ENCODE measurements at places on chromosomes 5 and 9.
A peak's percentile ranks its signal among the peaks of the same experiment; 100 is the strongest.

DNA sequence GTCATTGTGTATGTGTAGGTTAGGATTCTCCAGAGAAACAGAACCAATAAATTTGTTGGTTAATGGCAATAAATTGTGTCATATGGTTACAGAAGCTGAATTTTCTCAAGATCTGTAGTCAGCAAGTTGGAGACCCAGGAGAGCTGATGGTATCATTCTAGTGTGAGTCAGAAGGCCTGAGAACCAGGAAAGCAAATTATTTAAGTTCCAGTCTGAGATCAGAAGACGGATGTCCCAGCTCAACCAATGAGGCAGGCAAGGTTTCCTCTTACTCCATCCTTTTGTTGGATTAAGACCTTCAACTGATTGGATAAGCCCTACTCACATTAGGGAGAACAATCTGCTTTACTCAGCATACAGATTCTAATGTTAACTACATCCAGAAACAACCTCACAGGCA is 656.3 kb downstream of the ANXA1 start:
- no peak for DNase-seq

- DNase-seq = no peak
Measured at GRCh38 chr9:120490888-120491595, 88.9 kb downstream of the CDK5RAP2 start.

DNA sequence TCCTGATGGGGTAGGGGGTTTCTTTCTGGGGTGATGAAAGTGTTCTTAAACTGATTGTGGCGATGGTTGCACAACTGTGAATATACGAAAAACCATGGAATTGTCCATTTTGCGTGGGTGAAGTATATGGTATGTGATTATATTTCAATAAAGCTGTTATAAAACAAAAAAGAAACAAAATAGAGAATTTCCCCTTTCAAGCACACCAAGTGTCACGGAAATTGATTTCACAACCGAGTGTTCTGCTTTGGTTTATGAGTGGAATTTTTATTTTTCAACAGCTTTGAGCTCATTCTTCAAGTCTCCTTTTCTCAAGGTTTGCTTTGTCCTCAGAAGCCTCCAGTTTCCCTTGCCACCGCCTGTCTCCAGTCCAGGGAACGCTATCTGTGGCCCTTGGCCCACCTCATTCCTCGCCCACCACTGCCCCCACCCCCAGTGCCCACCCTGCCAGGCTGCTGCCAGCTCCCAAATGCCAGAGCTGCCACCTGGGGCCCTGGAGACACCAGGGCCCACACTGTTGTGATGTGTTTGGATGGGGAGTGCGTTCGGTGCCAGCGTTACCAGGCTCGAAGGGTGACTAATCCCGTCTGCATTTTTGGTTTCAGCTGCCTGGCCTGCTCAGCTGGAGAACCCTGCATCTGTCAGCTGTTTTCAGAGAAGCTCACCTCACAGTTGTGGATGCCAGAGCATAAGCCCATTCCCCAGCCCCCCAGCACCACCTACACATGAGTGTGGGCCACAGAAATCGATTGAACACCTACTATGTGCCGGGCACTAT is 30.4 kb downstream of the DUSP1 start:
- DNase-seq = peak; percentile 91

DNA sequence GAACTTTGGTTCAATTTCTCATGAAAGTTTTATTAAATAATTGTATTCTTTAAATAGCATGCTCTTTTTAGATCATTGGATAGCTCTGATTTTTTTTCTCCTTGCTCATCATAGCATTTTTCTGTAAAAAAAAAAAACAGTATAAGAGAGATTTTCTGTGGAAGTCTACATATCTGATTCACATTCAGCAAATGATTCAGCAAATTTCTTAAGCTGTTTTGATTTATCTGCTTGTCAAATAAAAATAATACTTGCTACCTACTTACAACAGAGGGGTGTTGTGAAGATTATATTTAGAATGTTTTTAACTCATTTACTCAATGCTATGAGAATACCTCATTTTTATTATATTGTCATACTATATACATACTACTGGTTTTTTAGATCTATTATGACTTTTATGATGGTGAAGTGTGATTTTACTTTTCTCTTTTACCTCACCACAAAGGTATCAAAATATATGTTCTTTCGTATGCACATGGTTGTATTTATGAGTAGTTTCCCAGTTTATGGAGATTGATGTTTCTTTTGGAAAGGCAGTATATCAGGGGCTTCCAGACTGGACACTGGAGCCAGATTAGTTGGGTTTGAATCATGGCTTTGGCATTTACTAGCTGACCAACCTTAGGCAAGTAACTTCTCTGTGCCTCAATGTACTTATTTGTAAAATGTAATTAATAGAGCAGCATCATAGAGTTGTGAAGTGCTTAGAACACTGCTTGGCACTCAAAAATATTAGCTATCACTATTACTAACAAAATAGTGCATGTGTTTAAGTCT is 25.5 kb downstream of the TNPO1 start:
- DNase-seq = peak; percentile 61

DNA sequence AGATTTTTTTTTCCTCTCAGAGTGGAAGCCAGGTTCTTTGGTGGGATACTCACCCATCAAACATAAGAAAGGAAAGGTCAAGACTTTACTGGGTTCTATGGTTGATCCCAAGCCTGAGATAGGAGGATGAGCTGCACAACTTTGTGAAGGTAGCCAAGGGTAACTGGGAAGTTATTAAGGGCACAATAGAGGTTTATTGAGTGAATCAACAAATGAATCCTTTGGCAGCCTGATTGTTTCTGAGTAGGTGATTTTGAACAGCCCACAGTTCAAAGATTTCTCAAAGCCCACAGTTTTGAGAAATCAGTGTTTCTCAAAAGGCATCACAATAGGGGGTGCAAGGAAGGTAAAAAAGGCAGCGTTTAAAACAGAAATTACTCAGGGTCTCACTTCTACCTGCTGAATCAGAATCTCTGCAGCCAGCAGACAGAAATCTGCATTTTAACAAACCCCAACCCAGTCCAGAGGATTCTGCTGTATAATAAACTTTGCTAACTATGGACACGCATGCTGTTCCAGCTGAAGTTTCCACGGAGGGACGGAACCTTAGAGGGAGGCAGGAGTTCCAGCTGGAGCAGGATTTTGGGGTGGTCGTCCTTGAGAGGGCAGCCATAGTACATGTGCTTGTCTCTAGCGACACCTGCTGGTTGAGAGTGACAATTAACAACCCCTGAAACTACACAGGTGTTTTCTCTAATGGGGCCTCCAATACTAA is 32.7 kb upstream of the FSD1L start:
- peak; percentile 54 for DNase-seq

DNA sequence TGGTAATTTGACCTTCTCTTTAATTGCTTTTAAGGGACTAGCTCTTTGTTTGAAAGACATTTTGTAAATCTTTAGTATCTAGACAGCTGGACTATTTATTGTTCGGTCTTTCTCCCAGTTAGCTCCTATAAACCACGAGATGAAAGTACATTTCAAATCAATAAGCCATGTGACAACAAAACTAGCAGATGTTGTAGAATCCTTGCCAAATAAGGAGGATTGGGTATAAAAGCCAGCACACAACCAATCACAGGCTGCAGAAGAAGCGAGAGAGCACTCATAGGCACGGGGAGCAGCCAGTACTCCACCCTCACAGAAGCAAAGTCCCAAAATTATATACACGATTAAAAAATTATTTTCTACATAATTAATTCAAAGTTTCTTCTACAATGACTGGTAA is 8.1 kb upstream of the OMD start:
- no peak for DNase-seq

DNA sequence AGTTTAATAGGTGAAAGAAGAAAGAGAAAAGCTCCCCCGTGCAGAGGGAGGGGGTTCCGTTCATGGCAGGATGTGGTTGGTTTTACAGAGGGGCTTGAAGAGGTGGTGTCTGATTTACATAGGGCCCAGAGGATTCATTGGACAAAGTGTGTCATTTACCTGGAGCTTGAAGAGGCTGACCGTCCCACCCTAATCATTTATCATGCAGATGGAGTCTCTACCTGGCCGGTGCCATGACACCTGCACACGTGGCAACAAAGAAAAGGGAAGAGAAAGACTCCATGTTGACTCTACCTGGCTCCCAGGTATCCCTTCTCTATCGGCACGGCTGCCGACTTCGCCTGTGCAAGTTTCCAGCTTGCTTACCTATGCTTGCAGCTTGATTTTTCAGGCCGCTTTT is 35.3 kb upstream of the PRRC2B start:
- no peak for DNase-seq

DNA sequence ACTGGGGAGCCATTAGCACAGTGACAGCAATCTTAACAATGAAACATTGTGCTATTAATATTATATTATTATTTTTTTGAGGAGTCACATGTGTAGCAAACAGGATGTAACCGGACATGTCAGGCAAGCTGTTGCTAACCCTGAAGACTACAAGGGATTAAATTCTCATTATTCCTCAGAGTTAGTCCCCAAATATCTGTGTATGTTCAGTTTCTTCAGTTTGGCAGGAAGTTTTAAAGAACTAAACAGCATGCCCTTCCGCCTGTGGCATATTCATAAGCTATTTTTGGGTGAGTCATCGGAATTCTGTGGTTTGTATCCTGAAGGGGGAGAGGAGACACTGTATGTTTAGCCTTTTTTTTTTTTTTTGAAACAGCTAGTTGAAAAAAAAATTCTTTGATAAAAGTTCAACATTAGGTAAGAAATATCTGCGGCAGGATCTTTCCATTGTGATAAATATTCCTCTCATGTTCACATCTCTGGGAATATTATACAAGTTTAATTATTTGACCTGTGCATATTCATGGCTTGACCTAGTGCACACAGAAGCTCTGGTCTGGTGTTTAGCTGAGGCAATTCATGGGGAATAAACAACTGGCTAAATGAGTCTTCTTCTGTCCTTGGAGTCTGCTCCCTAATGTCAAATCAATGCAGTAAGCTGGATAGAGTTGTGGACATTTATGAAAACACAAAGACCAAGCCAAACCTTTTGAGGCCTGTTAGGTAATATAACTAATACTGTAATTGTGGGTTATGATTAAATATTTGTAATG is 202.7 kb upstream of the CDKN2B start:
- peak; percentile 97 for DNase-seq

All from EL (cell line).